ENCODE measurements at places on chromosomes 1 and 21.

DNA sequence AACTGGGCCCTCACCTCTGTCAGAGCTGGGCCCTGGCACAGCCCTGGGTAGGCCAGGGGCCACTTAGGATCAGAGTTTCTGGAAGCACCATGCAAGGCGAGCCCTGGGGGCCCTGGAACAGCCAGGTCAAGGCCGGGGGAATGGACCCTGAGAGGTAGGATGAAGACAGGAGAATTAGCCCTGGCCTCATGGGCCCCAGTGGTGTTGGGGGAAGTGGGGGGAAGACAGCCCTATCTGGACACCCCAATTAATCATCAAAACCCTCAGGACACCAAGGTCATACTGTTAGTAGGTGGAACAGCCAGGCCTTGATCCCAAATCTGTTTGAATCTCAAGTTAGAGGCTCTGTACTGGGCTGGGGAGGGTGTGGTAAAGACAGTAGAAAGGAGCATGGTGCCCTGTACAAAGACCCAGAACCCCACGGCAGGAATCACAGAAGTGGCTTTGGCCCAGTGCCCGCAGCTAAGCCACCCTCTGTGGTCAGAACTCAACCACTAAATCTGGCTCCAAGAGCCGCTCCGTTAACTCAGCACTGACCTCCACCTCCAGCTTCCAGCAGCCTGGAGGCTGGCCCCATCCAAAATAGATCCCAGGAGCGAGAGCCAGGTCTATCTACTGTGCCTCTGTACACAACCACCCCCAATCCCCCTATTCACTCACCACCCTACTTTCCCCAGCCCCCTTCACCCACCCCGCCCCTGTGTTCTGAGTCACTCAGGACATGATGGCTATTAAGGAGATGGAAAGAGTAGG, 14.0 kb upstream of the TRIM63 start:
- DNase-seq, result no peak

- no peak for DNase-seq
These were observed 326.4 kb downstream of the TGFB2 start for GRCh38 chr1:218671573-218671972.

- no peak for DNase-seq
These were observed 105.4 kb downstream of the CD247 start for GRCh38 chr1:167412920-167413319.

DNA sequence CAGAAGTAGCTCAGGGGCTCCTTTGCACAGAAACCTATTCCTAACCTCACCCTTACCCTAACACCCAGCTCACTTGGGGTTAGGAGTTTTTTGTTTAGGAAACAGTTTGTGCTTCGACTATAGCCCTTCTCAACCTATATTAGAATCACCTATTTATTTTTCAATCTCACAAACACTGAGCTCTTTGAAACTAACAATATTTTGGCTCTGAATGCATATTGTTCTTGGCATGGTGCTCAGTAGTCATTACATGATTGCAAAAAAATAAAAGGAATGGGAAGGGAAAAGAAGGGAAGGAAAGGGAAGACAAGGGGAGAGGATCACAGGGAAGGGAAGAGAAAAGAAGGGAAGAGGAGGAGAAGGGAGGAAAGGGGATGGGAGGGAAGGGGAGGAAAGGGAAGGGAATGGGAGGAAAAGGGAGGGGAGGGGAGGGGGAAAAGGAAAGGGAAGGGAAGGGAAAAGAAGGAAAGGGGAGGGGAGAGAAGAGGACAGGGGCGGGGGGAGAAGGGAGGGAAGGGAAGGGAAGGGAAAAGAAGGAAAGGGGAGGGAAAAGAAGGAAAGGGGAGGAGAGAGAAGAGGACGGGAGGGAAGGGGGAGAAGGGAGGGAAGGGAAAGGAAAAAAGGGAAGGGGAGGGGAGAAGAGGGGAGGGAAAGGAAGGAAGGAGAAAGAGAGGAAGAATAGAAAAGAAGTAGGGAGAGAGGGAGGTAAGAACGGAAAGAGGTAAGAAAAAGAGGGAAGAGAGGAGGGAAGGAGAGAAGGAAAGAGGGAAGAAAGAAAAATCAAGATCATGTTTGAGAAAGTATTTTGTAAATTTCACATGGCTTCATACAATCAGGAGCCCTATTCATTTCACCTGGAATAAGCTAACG, 484.1 kb upstream of the NFIA start:
- DNase-seq, result no peak

DNA sequence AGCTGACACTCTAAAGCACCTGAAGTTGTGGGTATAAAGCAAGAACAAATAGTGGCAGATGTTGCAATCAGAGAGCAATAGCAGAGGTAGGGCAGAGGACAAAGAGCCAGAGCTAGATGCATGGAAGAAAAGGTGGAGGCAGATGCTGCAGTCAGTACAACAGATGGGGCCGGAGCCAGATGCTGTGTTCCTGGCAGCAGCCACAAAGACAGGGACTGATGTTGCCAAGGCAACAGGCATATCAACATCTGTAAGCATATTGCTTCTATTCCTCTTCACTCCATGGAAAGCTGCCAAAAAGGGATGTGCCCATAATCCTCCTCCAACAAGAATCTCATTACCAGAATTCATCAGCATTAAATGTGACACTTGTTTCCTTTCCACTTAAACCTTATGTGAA, 108.0 kb downstream of the TNNI3K start:
- DNase-seq, result no peak

GRCh38 chr1:77447669-77448068, 165.8 kb downstream of the AK5 start:
- no peak for DNase-seq

- peak; percentile 57 for DNase-seq
These were observed 996 bp upstream of the TMEM51 start for GRCh38 chr1:15152318-15153183.

DNA sequence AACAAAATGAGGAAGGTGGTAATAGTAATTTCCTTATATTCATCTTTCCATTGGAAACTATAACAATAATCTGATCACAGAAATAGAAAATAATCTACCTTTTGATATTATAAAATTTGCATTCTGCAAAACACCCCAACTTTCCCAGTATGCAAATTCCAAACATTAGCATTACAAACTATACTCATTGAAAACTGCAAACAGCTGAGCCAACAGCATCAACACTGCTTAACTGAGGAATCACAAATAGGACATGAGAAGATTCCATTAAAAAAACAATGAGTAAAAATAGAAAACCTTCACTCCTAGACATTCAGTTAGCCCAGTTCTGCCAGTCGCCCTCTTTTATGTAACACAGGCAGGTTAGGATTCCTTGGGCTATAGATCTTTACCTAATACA, 18.1 kb downstream of the ZNF281 start:
- no peak for DNase-seq

DNA sequence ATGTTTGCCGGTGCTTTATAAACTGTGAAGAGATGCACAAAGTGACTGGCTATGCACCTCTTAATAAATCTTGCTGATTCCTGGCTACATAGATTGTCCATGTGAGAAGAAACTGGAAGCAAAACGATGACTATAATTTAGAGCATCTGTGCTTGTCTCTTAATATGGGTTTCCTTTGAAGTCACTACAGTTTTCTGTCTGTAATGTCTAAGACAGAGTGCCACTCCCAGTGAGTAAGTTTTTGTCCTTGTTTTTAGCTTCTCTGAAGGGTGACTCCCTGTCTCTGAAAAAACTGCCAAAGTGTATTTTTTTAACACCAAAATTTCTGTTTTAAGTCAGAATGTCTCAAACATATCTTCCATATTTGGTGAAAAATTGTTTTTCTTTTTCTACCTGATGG, 175.1 kb downstream of the FASLG start:
- no peak for DNase-seq

DNA sequence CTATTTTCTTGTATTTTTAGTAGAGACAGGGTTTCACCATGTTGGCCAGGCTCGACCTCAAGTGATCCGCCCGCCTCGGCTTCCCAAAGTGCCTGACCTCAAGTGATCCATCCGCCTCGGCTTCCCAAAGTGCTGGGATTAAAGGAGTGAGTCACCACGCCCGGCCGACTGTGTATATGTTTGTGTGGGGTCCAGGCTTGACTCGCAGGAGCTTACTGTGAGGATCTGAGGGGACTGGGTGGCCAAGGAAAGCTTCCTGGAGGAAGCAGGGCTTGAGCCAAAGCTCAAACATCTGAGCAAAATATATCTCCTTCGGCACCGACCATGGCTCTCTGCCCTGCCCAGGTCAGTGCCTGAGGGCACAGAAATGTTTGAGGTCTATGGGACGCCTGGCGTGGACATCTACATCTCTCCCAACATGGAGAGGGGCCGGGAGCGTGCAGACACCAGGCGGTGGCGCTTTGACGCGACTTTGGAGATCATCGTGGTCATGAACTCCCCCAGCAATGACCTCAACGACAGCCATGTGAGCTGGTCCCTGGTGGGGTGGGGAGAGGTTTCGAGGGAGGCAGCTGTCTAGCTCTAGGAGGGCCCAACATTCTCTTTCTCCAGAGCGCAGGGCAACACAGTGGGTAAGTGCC, 10.5 kb downstream of the PADI3 start:
- DNase-seq, result no peak

DNA sequence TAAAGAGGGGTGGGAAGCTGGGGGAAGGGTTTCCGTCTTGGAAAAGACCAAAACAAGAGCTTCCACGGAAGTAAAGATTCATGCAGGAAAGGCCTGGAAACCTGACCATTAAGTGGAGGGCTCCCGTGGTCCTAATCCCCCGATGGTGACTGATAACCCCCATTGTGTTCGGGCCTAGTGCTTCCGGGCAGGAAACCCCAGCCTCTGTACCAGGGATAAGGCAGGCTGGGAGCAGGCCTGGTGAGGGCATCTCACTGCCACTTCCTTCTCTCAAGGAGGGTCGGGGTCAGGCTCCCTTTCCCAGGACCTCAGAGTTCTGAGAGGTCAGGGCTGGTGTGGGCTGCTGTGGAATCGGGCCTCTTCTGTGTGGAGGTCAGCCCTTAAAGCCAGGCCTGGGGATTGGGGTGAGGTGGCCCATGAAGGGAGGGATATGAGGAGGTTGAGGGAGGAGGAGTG, 136.9 kb downstream of the CDC7 start:
- DNase-seq, result no peak
